ENCODE measurements at places on chromosomes 1 and 21.

DNA sequence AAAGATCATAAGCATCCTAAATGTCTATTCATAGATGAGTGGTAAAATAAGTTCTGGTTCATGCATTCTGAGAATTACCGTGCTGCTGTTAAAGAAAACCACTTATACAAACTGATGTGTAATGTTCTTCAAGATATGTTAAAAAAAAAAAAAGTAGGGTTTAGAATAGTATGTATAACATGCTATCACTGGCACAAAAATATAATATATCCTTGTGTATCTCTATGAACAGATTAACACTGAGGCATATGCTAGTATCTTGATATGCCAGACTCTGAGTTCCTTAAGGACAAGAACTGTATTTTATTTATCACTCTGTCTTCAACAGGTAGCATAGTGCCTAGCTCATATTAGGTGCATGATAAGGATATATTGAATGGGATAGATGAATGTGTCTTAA, 108.9 kb downstream of the HS2ST1 start:
- no peak for DNase-seq

GRCh38 chr1:201149400-201149799, 4.9 kb downstream of the TMEM9 start:
- no peak for DNase-seq

DNA sequence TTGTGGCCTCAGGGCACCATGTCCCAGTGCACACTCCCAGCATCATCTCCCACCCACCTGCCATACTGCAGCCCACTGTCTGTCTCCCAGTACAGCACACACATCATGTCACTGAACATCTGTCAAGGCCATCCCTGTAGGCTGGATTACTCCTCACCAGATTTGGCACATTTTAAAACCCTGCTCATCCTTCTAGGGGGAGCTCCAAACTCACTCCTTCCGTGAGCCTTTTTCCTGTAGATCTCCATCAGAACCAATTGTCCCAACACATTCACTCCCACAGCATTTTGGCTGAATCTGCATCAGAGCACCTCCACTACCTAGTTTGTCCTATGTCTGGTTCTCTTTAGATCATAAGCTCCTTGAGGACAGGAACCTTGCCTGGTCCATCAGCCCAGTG, 58.6 kb upstream of the GRIK3 start:
- no peak for DNase-seq

- DNase-seq: no peak
Observed at GRCh38 chr1:48498096-48498791, 26.2 kb upstream of the SPATA6 start.

DNA sequence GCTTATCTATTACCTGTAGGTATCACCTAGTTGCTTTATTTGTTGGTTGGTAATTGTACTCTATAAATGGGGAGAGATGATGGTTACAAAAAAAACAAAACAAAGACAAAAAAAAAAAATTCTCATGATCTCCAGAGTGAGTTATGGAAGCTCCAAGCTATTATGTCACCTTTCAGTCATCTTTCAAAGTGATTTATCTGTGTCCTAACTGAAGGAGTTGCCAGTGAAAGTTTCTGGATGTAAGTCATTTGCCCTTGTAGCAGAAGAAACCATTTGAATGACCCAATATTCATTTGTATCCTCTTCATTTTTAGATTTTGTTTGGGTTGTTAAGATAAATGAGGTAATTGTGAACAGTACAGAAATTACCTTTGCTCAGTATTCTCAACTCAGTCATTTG, 3.6 kb downstream of the SLC35F3 start:
- DNase-seq: no peak

GRCh38 chr1:183958958-183959357, 78.6 kb downstream of the COLGALT2 start:
- no peak for DNase-seq

DNA sequence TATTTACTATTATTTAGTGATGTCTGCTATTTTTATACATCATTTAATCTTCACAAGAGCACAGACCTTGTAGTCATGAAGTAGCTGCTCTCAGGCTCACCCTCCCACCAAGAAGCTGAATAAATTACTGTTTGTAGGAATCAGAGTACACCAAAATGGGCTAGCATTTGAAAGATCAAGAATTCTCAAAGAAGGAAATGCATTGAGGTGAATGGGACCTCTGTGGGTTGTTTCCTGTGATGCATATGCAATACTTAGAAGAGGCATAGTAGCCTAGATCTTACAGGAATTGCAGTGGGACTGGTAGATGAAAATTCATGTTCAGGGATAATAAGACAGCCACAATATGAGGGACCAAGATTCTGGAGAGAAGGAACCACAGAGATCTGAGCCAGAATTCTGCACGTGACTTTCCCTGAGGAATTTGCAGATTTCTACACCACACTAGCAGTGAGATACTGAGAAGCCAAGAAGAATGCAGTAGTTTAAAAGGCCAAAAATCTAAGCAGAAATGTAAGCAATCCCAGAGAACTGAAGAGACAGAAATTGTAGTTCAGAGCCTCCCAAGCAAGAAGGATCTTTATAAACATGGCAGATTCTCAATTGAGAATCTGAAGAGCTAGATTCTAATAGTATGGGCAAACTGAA, 307.0 kb downstream of the ST6GALNAC3 start:
- DNase-seq: no peak

DNA sequence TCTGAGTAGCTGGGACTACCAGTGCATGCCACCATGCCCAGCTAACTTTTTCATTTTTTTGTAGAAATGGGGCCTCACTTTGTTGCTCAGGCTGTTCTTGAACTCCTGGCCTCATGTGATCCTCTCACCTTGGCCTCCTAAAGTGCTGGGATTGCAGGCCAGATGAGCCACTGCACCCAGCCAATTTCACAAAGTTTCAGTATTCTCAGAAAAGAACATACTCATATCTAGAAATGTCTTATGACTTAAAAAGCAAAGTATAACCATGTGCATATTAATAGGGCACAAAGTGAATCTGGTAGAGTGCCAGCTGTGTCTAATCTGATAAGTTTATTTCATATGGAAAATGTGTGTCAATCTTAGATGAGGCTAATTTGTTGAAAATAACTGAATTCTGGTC, 87.5 kb upstream of the CACYBP start:
- DNase-seq: no peak

- no peak for DNase-seq
Observed at GRCh38 chr1:44524655-44525500, 119.8 kb downstream of the RNF220 start.

DNA sequence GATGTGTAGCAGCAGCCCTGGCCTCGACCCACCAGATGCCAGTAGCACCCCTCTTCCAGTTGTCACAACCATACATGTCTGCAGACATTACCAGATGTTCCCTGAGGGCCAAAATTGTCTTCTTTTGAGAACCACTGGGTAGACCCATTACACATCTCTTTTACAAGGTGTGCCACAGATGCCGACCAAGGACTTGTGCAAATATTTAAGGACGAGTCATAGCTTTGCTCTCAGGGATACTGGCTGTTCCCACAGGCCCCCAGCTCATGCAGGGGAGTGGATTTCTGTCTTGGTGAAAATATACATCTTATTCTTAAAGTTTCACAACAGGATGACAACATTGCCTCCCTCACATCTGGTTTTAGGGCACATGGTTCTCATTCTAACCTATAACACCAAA, 59.4 kb upstream of the ZBTB18 start:
- DNase-seq: no peak

DNA sequence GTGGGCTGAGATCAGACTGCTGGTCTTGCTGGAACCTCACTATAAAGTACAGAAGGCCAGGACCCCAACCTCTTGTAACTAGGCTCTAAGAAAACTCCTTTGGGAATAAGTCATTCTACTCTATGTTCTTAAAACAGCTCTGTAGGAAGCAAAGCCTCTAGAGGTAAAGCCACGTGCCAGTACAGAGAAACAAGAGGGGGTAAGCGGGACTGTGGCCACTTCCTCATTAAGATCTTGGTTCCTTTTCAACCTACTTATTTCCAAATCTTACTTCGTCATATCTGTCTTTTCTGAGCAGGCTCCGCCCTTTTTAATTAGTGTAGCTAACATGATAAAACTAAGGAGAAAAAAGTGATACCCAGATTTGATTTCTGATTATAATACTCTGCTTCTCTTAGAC, 3.8 kb downstream of the NCSTN start:
- no peak for DNase-seq

GRCh38 chr1:214657299-214657698, 54.3 kb downstream of the CENPF start:
- DNase-seq: no peak

DNA sequence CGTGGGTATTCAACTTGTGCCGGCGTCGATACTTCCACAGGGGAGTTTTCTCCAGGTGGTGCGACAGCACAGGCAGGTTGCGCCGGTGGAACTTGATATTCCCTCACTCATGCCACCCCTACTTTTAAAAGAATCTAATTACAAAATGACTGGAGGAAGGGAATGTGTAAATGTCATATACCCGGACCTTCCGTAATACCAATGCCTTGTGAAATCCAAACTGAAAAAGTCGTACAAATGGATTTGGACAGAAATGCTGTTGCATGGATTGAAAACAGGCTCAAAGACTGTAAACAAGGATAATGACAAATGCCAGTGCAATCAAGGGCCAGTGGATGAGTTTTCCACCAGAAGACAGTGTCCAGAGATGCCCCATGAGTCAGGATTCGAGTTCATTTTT, 235.3 kb upstream of the USP25 start:
- DNase-seq: no peak

GRCh38 chr1:32351399-32352238, 10.7 kb downstream of the FAM229A start:
- DNase-seq: peak; percentile 85

GRCh38 chr1:93749487-93749886, 67.8 kb upstream of the BCAR3 start:
- DNase-seq: no peak

DNA sequence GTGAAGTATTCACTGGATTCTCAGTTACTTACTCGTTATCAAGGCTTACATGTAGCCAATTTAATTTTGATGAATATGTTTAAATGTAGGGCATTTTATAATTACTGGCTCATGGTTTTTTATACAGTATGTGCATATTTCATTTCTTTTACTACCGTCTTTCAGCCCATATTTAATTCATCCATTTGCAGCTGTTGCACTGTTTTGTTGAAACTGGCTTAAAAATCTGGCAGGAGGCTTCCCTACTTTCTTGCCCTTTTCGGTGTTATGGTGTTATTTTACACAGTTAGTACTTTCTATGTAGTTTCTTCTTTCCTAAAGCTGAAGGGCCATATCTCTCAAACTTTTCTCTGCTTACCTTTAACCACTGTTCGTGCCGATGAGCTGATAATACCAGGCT, 54.2 kb downstream of the ITSN1 start:
- DNase-seq: no peak

DNA sequence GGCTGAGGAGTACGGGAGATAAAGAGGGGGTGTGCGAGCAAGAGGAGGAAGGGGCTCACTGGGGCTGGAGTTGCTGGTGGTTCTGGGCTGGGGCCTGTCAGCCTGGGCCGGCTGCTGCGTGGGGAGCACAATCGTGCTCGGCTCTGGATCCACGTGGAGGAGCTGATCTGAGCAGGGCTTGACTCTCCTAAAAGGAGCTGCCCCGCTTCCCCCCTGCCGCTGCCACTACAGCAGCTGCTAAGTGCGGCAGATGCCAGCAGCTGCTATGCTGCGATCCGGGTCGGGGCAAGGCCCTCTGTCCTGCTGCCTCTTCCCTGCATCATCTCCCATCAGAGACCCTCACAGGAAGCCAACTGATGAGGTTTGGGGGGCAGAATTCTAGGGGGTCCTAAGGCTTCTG, 165.9 kb downstream of the PCBP3 start:
- no peak for DNase-seq

DNA sequence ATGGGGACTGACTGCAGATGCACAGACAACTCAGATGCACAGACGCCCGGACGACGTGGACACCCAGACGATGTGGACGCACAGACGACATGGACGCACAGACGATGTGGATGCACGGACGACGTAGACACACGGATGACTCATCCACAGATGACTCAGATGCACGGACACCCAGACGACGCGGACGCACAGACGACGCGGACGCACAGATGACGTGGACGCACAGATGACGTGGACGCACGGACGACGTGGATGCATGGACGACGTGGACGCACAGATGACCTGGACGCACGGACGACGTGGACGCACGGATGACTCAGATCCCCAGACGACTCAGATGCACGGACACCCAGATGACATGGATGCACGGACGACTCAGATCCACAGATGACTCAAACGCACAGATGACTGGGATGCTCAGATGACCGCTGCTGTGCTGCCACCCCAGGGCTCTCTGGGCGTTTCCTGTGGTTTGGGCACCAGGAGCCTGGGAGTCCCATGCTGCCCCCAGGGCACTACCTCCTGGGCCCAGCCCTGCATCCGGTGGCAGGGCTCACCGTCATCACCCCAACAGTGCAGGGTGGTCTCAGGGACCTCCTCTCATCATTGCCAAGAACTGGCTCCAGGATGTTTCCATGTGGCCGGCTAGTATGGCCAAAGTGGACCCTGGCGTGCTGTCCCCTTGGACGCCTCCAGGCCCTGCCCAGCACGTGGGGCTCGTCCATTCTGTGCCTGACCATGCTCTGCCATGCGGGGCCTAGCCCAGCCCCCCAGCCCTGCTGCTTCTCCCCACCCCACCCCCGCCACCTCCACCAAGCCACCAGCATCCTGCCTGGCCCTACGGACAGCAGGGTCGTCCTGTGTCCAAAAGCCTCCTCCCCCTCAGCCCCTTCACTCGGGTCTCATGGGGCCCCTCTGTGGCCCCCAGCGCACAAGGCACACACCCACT, 14.0 kb downstream of the FAAP20 start:
- no peak for DNase-seq

GRCh38 chr1:186306533-186306932, 68.5 kb downstream of the TPR start:
- no peak for DNase-seq

DNA sequence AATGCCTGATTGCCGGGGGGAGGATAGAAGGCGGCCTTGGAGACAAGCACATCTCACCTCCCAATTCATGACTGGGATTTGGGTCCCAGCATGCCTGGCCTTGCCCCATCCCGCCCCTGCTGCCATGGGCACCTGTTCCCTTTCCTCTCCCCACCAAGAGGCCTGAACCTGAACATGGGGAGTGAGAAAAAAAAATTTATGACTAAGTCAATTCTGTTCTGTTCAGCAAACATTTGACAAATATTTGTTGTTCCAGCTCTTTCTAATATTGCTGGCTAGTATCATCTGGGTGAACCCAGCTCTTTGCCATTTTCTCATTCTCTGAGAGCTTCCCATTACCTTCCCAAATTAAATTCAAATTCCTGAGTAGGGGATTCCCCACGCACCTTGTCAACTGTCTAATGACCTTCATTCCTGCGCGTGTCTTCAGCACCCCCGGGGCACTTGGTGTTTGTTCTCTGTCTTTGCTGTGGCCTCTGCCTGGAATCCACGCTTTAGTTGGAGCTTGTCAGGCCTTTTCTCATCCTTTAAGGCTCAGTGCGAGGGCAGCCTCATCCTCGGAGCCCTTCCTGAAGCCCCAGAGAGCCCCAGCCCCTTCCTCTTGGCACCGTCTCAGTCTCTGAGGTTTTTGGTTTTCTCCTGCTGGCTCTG, 42.8 kb downstream of the ARHGEF10L start:
- no peak for DNase-seq

DNA sequence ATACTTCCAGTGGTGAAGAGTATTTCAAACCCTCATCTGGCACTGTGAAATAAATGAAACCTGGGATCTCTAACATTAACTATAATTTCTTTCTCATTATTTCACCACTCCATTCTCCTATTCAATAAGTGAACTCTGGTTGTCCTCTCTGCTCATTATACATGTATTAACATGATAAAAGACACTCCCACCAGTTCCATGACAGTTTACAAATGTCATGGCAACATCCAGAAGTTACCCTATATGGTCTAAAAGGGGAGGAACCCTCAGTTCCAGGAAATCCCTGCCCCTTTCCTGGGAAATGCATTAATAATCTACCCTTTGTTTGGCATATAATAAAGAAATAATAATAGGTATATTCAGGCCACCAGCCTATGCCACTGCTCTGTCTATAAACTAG, 62.7 kb upstream of the BRINP3 start:
- no peak for DNase-seq

All from NCI-H1417 treated with DMSO at 0.1 percent for 48 hours (cell line).